Activated CD4-positive, alpha-beta T cell treated with anti-CD3 and anti-CD28 coated beads, Interleukin-2, amount 10 ng/mL, durations not matched to agents 7 days and 5 days (primary cell): ENCODE measurements at places on chromosomes 7 and 10.
A peak's percentile ranks its signal among the peaks of the same experiment; 100 is the strongest.

DNA sequence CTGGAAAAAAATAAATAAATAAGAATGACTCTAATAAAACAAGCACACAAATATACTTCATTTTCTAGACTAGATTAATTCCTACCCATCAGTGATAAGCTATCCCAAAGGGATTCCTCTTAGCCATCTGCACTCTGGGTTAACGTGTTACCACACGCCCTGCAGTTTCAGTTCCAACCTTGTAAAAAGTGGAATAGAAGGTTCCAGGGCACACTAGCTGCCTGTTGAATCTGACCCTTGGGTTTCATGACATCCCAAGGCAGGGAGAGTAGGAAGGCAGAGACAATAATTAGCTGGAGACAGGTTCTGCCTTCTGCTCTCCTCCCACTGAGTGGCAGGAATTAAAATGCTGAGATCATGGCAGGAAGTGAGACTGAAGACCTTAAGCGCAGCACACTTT, 33.5 kb downstream of the SLC37A3 start:
- DNase-seq, result no peak

DNA sequence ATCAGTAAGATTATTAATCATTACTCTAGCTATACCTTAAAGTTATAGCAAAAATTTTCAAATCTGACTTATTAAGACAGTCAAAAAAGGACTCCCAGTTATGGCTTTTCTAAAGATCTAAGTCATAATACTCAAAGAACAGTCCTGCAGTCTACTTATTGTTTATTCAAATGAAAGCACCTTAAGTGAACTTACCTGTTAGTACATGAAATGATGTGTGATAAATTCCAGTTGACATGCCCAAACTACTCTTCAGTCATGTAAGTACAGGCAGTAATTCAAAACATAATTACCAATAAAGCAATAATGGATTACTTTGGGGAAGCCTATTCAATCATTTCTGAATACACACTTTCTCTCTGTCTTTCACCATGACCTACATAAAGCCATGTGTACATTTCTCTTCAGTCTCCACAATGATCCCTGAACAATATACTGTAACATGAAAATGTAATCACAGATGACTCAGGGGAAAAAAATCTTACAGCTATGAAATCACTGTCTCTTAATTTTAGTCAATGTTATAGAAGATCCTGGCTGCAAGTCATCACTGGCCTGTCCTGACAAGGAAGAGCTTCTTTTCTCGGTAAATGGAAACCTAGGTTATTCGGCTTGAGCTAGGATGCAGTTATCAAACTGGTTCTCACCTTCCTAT, 420.7 kb upstream of the LRRTM3 start:
- DNase-seq, result no peak

GRCh38 chr10:99527526-99528493, 4.9 kb upstream of the NKX2-3 start:
- no peak for DNase-seq

GRCh38 chr10:13615650-13616300, 29.0 kb downstream of the PRPF18 start:
- DNase-seq, result no peak

DNA sequence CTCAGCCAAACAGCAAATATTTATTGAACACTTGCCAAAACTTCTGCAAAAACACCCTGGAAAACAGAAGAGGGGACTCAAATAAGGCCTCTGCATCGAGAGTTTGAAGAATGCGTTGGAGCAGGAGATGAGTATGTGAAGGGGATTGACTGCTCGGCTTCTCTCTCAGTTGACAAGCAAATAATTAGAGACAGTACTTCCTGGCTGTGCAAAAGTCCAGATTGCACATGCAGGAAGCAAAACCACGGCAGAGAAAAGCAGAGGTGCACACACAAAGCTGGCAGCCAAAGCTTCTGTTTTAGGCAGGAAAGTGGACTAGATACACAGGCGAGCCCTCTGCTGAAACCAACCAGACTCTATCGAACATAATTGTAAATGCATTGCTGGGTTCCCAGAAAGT, 343.6 kb upstream of the MGMT start:
- no peak for DNase-seq

DNA sequence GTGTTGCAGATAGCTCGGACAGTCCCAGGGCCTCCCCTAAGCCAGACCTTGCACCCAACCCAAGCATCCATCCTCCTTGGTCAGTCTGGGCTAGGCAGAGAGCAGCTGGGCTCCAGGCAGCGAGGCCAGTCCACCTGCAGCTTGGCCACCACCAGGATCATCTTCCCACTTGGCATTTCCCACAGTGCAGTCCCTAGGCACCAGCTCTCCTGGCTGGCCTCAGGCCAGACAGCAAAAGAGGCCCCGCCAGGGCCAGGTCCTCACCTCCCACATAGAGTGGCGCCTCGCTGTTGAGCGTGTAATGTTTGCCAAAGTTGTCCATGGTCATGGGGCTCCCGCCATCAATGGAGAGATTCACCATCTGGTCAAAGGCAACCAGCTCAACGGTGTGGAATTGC, 171.7 kb downstream of the LCOR start:
- no peak for DNase-seq

DNA sequence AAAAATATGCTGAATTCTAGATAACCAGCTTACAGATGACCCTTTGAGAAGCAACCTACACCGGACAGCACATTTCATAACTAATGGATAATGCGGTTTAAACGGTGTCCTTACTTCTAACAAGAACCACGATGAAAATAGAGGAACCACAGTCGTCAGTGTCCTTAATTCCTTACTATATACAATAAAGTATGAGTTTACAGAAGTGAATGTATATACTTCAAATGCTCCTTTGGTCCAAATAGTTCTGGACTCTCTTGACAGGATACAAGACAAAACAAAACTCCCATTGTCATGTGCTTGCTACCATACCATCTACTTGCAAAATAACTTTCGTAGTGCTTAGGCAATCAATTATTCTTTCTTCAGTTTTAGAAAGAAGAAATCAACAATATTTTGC, 2.4 kb downstream of the NAMPT start:
- DNase-seq, result no peak

DNA sequence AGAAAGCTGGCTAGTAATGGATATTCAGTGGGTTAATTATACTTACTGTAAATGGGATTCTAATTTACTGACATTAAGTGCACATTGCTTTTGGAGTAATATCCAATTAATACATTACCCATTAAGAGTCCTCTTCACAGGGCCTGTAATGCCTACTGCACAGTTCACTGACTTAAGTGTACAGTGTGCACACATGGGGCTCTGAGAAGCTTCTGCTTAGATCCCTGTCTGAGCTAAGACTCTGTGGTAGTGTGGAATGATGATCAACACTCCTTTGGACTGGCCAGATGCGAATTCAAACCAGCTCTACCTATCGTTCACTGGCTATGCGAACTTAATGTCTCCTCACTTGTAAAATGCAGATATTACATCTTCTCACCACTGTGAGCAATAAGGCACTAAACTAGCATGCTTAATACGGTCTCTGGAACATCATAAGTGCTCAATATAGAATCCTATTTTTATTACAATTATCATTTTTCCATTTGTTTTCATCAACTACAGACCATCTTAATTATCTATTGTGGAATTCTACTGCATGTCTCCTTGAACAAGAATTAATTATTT, 53.8 kb upstream of the SEC61G start:
- no peak for DNase-seq

- DNase-seq, result no peak
Measured at GRCh38 chr7:69285854-69286253, 312.4 kb upstream of the AUTS2 start.

GRCh38 chr10:119290301-119291048, 83.1 kb downstream of the GRK5 start:
- no peak for DNase-seq

DNA sequence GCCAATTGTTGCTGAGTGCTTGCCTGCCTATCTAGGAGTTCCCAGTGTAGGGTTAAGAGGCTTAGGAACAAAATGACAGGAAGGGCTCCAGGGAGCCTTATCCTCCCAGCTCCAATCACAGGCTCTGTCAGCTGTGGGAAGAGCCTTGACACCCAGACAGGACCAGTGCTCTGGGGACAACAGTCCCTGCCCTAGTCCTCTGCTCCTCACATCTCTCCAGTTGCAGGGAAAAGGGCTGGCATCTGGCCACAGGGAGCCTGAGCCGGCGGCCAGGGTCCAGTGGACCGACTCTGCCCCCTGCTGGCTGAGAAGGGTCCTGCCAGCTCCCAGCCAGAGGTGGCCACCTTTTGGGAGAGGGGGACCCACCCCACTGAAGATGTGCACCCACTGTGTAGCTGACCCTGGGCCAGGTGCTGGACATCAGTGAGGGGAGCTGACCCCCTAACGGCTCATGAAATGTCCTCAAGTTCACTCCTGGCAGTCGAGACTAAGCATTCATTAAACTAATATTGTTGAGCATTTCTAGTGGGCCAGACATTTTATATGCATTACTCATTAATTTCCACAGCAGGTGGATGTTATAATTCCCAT, 17.6 kb downstream of the DNAJB12 start:
- peak; percentile 60 for DNase-seq

GRCh38 chr10:58477122-58477521, 35.5 kb upstream of the BICC1 start:
- no peak for DNase-seq

DNA sequence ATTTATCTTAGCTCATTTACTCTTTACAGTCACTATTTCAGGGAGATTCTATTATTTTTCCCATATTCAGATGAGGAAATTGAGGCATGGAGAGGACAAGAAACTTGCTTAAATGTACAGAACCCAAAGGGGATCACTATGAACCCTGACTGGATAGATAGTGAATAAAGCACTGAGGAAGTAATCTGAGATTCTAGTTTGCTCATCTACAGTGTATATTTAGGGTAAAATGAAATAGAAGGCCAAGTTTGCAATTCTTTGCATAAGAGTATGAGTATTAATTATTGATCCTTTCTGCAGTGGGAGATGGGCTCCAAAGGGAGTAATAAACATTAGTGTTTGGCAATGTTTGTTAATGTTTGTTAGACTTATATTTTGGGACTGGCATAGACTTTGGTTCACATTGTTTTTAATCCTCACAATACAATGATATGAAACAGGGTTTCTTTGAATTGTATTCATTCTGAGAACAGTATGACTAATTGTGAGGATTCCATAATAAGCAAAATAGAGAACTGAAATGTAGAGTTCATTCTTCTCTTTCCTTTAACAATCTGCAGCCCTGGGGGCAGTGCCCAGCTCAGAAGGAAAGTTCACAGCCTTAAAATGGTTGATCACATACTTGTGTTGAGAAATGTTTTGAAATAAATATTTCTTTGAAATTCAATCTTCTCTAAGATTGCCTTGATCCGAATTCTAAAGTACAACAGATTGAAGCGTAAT, 131.0 kb upstream of the ZNF804B start:
- DNase-seq, result no peak

- DNase-seq, result no peak
Measured at GRCh38 chr7:24395512-24395911, 111.5 kb downstream of the NPY start.

DNA sequence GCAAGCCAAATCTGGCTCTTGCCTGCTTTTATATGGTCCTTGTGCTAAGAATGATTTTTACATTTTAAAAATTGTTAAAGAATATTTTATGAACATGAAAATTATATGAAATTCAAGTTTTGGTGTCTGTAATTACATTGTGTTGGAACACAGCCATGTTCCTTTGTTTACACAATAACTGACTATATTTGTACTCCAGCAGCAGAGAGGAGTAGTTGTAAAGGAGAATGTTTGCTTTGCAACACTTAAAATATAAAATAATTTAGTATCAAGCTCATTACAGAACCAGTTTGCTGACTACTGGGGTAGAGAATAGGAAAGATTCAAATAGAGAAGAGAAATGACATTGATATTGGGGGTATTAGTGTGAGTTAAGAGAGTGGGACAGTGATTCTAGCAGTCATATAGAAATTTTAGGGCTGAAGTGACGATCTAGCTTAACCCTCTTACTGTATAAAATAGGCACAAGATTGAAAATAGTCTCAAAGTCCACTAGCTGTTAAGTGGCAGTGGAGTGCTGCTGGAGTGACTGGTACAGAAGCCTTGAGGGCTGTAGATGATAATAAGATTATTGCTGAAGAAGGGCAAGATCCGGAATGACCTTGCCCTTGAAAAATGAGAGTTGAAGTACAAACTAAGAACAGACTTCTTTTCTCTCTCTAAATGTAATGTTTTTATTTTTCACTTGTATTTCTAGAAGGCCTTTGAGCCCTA, 28.2 kb downstream of the SGPL1 start:
- DNase-seq, result no peak

GRCh38 chr7:51226063-51226755, 90.4 kb downstream of the COBL start:
- no peak for DNase-seq

DNA sequence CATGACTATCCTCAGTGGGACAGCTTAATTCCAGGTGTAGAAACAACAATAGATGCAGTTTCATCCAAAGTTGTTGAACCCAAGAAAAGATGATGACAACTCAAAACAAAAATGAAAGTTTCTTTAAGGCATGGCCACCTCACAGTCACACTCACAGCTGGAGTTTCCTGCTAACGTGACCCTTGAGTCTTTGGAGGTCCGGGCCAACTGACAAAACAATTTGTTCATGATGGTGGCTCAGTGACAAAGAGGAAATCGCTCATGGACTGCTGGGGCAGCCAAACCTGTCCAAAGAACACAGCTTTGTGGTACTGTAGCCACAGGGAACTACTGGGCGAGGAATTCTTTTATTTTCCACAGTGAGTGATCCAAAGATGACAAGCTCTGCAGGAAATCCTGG, 96.0 kb upstream of the JCAD start:
- no peak for DNase-seq

DNA sequence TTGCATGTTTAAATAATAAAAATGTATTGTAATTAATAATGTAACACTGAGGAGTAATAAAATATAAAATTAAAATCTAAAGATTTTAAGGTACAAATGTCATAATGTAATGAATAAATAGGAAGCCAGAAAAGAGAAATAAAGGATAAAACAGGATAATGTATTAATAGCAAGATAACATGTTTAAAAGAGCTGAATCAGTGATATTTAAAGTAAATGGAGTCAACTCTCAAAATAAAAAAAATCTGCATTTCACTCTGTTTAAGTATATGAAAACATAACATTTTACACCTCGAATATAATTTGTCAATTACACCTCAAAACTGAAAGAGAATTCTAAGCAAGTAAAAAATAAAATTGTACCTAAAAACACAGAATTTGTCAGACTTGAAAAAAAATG, 44.1 kb downstream of the GRM3 start:
- no peak for DNase-seq

GRCh38 chr10:12349629-12350166, 351 bp downstream of the CAMK1D start:
- no peak for DNase-seq
